ENCODE measurements at places on chromosomes 2 and 18.

- DNase-seq: no peak
Observed at GRCh38 chr18:62030091-62030985, 137.5 kb upstream of the RNF152 start.

GRCh38 chr2:106631281-106631680, 144.1 kb downstream of the CD8B2 start:
- DNase-seq: no peak

DNA sequence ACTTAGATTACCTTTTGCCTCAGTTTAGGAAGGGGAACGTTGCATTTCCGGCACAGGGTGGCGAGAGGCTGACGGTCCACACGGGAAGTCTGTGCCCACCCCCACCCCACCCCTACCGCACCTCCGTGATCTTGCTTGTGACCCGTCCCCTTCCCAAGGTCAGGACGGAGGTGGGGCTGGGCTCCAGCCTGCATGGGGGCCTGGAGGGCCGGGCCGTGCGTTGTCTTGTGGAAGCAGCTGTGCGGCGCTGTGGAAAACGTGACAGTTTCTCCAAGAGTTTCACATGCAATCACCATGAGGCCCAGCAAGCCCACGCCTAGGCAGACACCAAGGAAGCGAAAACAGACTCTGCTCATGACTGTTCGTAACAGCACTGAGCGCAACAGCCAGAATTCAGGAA, 76.8 kb upstream of the HDAC4 start:
- no peak for DNase-seq

DNA sequence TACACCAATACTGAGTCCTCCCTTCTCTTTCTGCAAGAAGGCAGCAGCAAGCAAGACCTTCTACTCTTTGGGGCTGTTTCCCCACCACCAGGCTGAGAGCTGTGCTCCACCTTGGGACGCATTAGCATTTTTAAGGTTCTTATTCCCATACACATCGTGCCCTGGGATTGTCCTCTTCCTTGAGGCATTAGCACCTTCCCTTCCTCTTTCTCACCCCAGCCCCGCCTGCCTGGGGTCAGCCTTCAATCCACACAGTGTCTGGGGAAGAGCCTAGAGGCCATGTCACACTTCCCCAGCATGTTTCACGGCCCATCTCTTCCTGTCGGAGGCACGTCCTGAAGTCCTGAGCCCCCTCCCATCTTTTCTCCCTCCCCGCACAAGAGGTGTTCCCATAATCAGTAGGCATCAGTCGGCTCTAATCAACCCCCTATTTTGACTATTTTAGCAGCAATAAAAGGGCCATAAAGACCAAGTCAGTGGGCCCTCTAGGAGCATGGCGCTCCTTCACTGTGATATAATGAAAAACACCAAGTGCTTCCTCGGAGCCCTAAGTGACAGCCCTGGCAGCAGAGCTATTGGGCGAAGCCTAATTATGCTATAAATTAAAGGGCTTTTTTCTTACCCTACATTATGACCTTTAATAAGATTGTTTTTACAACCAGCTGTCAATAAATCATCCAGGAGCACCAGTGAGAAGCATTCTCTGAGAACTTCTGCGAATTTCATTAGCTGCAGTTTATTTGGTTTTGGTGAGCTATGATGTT, 55.0 kb upstream of the PKDCC start:
- DNase-seq: no peak

DNA sequence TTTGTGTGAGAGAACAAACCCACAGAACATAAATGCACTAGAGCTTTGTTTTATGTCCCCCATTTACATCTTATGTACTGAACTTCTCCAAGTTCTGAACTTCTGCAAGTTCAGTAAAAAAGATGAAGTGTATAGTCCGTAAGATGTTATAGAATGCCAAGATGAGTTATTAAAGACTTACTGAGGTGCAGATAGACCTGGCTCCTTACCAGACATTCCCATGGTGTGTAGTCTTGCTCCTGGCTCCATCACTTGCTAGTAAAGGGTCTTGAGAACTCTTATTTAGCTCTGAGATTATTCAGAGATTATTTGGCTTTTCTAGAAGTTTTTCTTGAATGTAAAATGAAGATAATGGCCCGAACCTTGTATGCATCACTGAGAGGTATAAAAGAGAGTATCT, 16.8 kb downstream of the GULP1 start:
- no peak for DNase-seq

DNA sequence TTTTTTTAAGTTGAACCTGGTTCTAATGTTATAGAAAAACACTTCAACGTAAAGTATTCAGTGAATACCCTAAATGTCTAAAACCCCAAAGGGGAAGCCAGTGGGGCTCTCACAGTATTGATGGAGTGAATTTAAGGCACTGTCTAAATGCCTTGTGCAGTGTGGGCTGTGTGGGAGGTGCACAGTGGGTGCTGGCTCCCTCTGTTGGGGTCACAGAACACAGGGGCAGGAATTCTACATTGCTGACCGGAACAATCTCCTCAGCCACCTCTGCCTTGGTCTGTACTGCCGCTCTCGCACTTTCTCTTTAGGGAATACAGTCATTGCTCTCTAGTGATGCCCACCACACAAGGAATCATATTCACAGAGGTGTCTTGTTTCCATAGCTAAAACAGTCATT, 45.4 kb downstream of the SPRED2 start:
- no peak for DNase-seq

- no peak for DNase-seq
Observed at GRCh38 chr2:190786404-190787166, 94.0 kb upstream of the GLS start.

- DNase-seq: no peak
Observed at GRCh38 chr2:31979956-31980355, 30.9 kb downstream of the MEMO1 start.

Data from transverse colon (tissue), 4 donors.